Left lung (tissue), 14 donors: ENCODE measurements at places on chromosomes 12 and 14. TPM values are rescaled to one million over a fixed set of nuclear protein-coding genes. Genes with fewer than 3 reads are reported as not detected.
A peak's percentile ranks its signal among the peaks of the same experiment; 100 is the strongest.

DNA sequence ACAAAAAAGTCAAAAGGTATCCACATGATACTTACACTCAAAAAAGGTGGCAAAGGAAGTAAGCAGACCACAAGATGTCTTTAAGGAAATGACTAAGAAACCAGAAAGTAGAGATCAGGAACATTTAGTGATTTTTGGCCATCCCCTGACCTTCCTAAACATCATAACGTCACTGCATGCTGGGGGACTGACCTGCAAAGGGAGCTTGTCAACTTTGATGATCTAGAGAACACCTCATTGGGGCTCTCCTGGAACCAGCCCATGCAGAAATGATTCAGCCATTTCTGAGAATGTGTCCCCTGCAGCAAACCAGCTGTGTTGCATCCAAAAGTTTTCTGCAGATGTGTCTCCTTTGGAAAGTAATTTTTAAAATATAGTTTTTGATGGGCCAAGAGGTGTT, 152.2 kb upstream of the RASSF8 start:
- no peaks in the 10 kb centered on the region for H3K4me1 ChIP-seq
- no peak overlapping the region for H3K4me3 ChIP-seq
- no peaks in the 10 kb centered on the region for H3K27me3 ChIP-seq
- no peak for DNase-seq

GRCh38 chr12:56721216-56721615, 3.9 kb downstream of the NACA start:
- H3K27ac ChIP-seq, result peak overlapping the region; percentile 83
- H3K36me3 ChIP-seq, result no peaks in the 10 kb centered on the region
- H3K4me1 ChIP-seq, result peaks cover 17% of the 10 kb centered on the region
- H3K4me3 ChIP-seq, result no peak overlapping the region
- DNase-seq, result no peak

DNA sequence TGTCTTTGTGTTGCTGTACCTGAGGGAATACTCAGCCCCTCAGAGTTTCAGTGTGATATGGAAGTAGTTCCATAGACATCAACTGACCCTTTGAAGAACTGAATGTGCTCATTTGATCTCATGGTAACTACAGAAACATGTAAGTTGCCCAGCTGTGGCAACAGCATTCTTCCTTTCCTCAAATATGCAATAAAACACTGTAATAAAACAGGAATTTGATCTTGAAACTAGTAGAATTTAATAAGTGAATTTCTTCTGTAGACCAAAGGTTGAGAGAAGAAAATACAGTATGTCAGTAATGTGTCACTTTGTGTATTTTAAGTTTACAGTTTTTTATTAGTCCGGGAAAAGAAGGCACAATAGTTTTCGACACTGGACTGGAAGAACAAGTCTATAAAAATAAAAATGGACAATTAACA, 31.9 kb downstream of the KCTD10 start:
- H3K4me3 ChIP-seq, result no peak overlapping the region
- no peak overlapping the region for H3K27ac ChIP-seq
- no peaks in the 10 kb centered on the region for H3K27me3 ChIP-seq
- H3K4me1 ChIP-seq, result no peaks in the 10 kb centered on the region
- peaks cover 52% of the 10 kb centered on the region for H3K36me3 ChIP-seq

Gene DBX2
- not detected for polyA plus RNA-seq

Gene NAV3
- polyA plus RNA-seq, result 6.0 TPM

DNA sequence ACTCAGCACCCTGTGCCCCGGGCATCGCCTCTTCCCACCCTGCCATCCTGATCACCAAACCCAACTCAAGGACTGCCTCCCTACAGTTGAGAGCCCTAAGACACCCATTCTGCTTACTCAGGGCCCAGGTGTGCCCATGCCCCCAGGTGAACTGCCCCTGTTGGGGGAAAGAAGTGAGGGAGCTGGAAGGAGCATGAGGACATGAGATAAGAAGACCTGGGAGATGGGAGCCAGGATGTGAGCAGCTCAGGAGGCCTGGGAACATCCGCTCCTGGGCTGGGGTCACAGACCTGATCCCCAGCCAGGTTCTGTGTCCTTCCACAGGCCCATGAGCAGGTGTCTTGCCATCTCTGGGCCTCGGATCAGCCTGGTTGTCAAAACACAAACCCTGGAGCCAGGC, 6.6 kb downstream of the RAPGEF3 start:
- peaks cover 27% of the 10 kb centered on the region for H3K36me3 ChIP-seq
- DNase-seq, result no peak
- peaks cover 51% of the 10 kb centered on the region for H3K4me1 ChIP-seq
- no peak overlapping the region for H3K4me3 ChIP-seq

Gene SLC25A21
- 2.7 TPM for polyA plus RNA-seq

DNA sequence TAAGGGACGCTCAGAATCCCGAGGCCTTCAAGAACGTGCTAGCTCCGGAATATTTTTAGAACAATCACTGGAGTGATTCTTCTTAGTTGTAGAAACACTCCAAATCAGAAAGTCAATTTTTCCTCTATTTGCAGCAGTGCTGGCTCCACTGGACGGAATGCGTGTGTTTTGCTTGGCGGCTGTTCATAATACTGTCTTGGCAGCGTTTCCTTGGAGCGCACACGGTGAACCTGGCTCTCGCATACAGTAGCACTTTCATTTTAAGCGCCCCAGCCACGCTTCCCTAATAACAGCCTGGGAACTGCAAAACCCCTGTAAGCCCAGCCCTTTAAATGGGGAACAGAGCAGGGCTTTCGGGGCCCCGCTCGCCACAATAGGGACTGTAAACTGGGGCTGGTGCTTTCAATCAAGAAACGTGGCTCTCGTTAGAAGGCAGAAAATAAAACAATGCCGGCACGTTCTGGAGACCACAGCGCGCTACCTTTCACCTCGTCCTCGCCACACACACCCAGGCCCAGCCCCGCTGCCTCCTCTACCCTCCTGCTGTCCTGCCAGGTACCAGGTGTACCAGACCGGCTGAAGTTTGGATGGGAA, 79.9 kb downstream of the BCL11B start:
- no peaks in the 10 kb centered on the region for H3K27me3 ChIP-seq
- H3K4me3 ChIP-seq, result no peak overlapping the region
- no peaks in the 10 kb centered on the region for H3K36me3 ChIP-seq

DNA sequence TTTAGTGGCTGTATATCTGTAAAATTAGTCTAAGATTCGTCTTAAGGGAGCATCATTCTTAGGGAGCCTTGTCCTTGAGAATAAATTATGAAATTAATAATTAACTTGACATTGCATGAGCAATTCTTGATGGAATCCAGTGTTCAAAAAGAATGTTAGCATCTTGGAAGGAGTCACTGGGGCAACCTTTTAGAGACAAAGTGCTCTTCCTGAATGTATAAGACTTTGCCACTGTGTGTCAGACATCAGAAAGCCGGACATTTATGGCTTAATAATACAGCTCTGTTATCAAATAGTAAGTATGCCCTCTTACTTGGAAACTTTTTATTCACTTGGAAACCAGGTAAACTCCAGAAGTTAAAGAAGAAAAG, 83.3 kb downstream of the CCER1 start:
- H3K4me3 ChIP-seq, result no peak overlapping the region
- DNase-seq, result no peak
- no peaks in the 10 kb centered on the region for H3K4me1 ChIP-seq
- H3K36me3 ChIP-seq, result no peaks in the 10 kb centered on the region
- H3K27ac ChIP-seq, result no peak overlapping the region
- no peaks in the 10 kb centered on the region for H3K27me3 ChIP-seq

DNA sequence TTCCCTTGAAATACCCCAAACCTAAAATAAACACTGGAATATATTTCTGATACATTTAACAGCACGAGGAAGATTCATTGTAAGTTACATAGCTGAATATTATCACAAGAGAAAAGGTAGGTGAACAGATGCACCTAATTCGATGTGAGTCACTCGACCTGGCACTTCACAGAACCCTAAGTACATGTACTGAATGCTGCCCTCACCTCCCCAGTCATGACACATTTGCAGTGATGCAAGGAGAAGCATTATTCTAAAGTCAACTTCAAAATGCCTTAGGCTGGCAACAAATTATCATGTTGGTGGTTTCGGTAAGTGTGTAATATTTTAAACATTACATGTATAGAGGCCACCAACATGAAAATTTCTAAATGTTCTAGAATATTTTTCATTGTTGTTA, 35.2 kb upstream of the TMTC2 start:
- no peak overlapping the region for H3K27ac ChIP-seq
- H3K36me3 ChIP-seq, result no peaks in the 10 kb centered on the region
- H3K4me1 ChIP-seq, result no peaks in the 10 kb centered on the region
- H3K4me3 ChIP-seq, result no peak overlapping the region
- H3K27me3 ChIP-seq, result no peaks in the 10 kb centered on the region

- H3K4me3 ChIP-seq, result no peak overlapping the region
- H3K36me3 ChIP-seq, result no peaks in the 10 kb centered on the region
- peak overlapping the region; percentile 25 for H3K27ac ChIP-seq
- H3K27me3 ChIP-seq, result no peaks in the 10 kb centered on the region
- no peak for DNase-seq
These were observed 41.3 kb downstream of the STK38L start for GRCh38 chr12:27285403-27285802.

DNA sequence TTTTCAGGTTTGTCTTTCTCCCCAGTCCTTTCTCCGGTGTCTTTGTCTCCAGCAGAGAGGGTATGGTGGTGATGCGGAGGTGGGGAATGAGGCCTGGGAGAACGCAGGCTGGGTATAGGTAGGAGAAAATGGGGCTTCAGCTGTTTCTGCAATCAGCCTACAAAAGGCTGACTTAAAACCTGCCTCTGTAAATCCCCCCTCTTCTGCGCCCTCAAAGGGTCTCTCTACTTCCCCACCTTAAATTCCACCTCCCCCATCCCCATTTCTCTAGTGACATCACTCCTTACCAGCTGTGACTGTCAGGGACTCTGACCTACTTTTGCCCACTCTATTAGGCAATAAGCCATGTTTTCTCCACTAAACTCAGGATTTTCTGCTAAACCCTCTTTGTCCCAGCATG, 8.1 kb upstream of the RIMKLB start:
- H3K4me1 ChIP-seq, result peaks cover 35% of the 10 kb centered on the region
- no peak overlapping the region for H3K4me3 ChIP-seq
- DNase-seq, result no peak

Gene IFNG
- polyA plus RNA-seq, result not detected

- no peak overlapping the region for H3K27ac ChIP-seq
- DNase-seq, result no peak
- no peaks in the 10 kb centered on the region for H3K36me3 ChIP-seq
- H3K27me3 ChIP-seq, result no peaks in the 10 kb centered on the region
- no peaks in the 10 kb centered on the region for H3K4me1 ChIP-seq
- H3K4me3 ChIP-seq, result no peak overlapping the region
These were observed 26.9 kb upstream of the FERMT2 start for GRCh38 chr14:52977798-52978197.

DNA sequence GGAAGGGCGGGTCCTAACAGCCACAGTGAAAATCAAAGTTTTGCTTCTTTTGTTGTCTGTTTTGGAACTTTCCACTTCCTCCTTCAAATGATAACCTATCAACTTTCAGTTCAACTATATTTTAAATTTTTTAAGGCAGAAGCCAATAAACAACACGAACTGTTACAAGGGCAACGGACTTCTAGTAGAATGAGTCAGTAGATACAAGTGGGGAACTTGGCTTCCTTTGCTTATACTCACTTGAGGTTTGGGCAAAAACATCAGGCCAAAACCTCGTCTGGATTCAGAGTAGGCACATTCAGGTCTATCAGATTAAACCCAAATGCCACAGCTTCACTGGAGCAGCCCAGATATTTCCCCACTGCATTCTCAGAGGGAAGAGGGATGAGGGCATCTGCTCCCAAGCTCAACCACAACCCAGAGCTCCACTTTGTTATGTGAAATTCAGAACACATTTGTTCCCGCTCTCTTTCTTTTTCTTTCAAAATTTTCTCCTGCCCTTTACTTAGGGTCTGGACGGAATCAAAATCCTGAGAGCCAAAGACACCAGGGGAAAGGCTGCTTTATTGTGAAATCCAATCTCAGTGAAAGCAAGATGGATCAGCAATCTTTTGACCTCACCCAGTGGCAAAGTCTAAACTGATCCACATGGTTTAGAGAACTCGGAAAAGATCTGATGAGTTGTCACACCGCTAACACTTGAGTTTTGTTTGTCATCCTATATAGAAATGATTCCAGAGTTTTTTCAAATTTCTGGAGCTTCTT, 152.5 kb upstream of the BTG1 start:
- no peaks in the 10 kb centered on the region for H3K36me3 ChIP-seq
- no peaks in the 10 kb centered on the region for H3K27me3 ChIP-seq
- peaks cover 4% of the 10 kb centered on the region for H3K4me1 ChIP-seq
- no peak overlapping the region for H3K4me3 ChIP-seq
- H3K27ac ChIP-seq, result peak overlapping the region; percentile 63

DNA sequence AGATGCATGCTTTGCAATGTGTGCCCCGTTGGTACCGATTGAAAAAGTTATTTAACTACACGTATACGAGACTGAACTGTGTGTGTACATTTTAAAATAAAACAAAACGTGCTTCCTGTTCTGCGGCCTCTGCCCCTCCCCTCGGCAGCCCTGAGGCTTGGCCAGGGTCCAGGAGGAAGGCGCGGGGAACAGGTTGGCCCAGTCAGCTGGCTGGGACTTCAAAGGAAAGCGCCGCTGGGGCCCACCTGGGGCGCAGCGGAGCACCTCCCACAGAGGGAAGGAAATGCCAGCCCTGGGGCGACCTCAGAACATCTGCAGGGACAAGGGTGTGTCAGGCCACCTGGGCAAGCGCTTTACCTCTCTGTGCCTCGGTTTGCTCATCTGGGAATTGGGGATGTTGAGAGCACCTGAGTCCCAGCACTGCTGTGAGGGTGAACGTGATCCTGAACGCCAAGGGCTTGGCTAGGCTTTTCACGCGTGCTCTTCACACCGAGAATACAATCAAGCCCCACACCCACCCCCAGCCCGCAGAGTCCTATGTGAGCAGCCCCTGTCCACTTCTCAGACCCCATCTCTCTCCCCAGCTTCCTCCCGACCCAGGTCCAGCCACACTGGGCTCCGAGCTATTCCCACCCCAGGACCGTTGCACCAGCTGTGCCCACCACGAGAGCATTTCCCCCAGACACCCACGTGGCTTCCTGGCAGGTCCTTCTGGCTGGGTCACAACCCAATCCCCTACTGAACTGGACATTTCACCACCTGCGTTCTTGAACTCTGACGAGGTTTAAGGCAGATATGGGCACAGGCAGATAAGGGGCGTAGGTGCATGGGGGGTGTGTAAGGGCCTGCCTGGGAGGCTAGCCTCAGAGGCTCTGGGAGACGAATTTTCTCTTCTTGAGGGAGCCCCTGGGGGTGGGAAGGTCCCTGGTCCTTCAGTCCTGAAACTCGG, 41.9 kb upstream of the NCOR2 start:
- DNase-seq, result peak; percentile 72
- no peak overlapping the region for H3K4me3 ChIP-seq
- no peaks in the 10 kb centered on the region for H3K36me3 ChIP-seq
- no peak overlapping the region for H3K27ac ChIP-seq

Gene GPN3
- polyA plus RNA-seq, result 31.1 TPM

Gene ABHD12B
- polyA plus RNA-seq, result 0.68 TPM

GRCh38 chr14:63840981-63841380, 11.8 kb upstream of the SYNE2 start:
- DNase-seq, result no peak
- no peaks in the 10 kb centered on the region for H3K4me1 ChIP-seq
- no peak overlapping the region for H3K4me3 ChIP-seq
- H3K27ac ChIP-seq, result no peak overlapping the region

DNA sequence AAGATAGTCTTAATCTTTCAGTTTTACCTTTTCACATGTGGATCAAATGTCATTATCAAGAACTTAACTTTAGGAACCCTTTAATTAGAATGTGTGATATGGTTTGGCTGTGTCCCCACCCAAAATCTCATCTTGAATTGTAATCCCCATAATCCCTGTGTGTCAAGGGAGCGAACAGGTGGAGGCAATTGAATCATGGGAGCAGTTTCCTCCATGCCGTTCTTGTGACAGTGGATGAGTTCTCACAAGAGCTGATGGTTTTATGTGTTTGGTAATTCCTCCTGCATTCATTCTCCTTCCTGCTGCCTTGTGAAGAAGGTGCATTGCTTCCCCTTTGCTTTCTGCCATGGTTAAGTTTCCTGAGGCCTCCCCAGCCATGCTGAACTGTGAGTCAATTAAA, 160.6 kb downstream of the MON2 start:
- no peak overlapping the region for H3K27ac ChIP-seq
- no peaks in the 10 kb centered on the region for H3K36me3 ChIP-seq
- H3K27me3 ChIP-seq, result peaks cover 12% of the 10 kb centered on the region
- no peak for DNase-seq
